ENCODE measurements at places on chromosomes 1 and 21. TPM values are rescaled to one million over a fixed set of nuclear protein-coding genes. Genes with fewer than 3 reads are reported as not detected.

GRCh38 chr1:160813215-160813614, 17.2 kb downstream of the LY9 start:
- DNase-seq = no peak

DNA sequence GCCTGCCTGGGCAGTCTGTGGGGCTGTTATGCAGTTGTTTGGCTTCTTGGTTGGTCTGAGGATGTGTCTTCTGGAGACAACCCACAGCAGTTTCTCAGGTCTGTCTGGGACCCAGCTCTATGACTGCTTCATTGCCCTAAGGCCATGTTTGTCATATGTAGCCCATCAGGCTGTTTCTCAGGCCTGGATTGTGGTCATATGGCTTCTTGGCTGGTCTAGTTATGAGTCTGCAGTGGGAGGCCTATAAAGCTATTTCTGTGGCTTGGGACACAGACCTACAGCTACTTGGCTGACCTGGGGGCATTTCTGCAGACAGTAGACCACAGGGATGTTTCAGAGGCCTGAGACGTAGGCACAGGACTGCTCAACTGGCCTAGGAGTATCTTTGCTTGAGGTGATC, 41.5 kb downstream of the CHIA start:
- DNase-seq = no peak

GRCh38 chr1:94050675-94051074, 70.3 kb downstream of the ABCA4 start:
- no peak for DNase-seq

GRCh38 chr1:15100121-15100879, 53.2 kb upstream of the TMEM51 start:
- DNase-seq = no peak

DNA sequence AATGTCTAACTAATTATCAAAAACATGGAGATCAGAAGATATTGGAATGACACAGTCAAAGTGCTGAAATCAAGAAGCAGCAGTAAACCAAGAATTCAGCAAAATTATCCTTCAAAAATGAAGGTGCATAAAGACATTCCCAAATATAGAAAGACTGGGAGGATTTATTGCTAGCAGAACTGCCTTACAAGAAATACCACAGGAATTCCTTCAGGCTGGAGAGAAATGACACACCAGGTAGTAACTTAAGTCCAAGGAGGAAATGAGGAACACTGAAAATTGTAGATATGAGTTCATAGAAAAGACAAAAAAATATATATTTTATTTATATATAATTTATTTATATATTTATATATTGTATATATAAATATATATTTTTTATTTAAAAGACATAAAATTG, 217.2 kb downstream of the RPS6KC1 start:
- DNase-seq = no peak

DNA sequence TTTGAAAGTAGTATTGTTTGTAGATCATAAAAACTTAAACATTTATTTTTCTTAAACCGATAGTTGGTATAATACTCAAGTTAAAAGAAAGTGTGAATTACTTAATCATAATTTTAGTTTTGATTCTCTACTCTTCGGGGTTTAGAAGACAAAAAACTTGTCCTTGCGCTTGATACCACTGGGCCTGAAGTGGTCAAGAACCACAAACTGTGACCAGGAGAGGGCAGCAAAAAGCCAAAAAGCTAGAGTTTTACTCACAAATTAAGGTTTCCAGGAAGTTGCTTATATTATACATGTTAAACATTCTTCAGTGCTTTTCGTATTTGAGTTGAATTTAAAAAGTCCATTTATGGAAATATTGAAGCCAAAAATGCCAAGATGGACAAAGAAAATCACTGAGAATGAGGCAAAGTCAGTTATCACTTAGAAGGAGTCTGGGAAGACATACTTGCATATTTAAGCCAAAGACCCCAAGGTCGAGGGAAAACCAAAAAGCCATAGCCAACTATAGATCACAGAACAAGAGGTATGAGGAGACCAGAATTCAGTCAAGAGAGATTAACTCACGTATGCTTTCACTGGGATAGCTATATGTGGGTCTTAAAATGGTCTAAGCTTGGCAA, 34.2 kb downstream of the EFCAB7 start:
- DNase-seq = no peak

- DNase-seq = no peak
Observed at GRCh38 chr1:30041741-30042437, 681.5 kb downstream of the MATN1 start.

The TCHH gene
- 0.13 TPM for total RNA-seq

The FOXO6 gene
- total RNA-seq = 1.7 TPM

DNA sequence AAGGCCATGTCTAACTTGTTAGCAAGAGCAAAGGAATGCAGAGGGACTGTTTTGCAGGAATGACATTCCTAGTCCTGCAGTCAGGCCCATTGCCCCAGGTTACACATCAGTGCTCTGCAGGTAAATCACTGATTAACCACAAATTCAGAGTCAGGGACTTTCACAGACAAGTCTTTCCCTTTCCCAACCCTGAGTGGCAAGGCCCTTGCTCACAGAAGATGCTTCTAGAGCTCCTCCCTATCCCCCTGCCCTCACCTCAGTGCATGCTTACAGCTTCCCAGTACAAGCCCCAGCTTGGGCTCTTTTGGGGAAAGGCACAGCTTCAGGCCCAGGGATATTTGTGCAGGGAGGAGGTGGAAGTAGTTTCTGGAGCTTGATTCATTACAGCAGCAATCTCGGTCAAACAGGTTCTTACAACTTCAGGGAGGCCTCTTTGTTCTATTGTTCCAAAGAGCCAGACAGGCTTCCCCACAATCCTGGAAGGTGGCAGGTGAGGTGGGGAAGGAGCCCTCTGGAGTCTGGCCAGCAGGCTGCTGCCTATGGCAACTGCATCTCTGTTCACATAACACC, 53.9 kb downstream of the CASQ2 start:
- no peak for DNase-seq

The SH2D1B gene
- 0.53 TPM for total RNA-seq

GRCh38 chr21:39014747-39015146, 168.5 kb downstream of the PSMG1 start:
- DNase-seq = no peak

The USF1 gene
- 58.0 TPM for total RNA-seq

DNA sequence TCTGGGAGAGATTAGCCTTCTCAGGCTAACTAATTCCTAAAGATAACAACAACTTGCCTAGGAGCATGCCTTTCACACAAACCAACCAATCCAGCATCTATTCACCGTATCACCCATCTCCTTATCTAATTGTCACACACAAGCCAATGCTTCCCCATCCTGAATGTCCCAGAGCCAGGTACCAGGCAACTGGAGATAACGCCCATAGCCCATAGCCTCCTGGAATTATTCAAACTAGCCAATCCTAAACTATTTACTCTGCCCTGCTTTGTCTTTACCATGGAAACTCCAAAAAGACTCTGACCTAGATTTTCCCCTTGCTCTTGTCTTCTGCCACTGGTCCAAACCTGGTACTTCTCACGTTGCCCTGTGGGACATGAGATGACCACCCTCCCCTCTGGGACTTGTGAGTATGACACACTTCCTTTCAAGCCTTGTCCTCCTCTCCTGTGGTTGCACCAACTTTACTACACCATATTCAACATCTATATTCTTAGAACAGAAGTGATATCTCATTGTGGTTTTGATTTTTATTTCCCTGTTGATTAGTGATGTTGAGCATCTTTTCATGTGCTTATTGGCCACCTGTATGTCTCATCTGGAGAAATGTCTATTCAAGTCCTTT, 8.8 kb upstream of the ATG4C start:
- no peak for DNase-seq

DNA sequence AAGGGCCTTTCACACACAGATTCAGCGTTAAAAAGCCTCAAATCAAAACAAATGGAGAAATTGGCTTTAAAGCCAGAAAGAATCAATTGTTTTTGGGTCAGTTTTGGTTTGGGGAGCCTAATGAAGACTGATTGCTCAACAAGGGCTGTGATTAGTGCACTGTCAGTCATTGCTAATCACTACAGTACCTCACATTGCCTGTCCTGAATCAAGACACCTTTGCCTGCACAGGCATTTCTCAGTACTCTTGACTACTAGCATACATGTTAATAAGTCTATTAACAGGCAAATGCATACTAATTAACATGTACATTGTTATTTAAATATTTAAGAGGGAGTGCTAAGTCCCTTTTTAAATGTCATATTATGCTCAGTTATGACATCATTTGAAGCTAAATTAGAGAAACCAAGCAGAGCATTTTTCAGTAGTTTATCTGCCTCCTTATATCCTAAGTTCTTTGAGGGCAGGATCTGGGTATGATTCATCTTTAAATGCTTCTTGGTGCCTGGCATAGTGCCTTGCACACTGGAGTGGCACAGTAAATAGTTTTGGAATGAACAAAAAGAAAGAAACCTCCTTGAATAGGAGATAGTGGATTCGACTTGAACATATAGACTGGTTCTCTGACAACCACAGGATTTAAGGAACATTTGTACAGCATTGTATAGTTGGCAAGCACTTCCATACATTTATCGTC, 25.8 kb upstream of the CCN1 start:
- no peak for DNase-seq

DNA sequence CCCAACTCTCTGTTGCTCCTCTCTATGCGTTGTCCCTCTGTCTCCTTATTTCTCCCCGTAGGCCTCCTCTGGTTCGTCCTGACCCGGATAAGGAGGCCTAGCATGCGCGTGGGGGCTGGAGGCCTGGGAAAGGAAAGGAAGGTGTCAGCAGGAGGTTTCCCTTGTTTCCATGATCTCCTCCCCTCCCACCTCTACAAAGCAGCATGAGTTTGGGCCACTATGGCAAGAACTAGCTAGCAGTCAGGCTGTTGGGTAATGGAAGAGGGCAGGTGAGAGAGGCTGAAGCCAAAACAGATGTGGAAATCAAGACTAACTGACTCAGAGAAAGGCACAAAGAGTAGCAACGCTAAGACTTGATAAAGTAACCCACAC, 687 bp upstream of the SEMA6C start:
- DNase-seq = no peak

DNA sequence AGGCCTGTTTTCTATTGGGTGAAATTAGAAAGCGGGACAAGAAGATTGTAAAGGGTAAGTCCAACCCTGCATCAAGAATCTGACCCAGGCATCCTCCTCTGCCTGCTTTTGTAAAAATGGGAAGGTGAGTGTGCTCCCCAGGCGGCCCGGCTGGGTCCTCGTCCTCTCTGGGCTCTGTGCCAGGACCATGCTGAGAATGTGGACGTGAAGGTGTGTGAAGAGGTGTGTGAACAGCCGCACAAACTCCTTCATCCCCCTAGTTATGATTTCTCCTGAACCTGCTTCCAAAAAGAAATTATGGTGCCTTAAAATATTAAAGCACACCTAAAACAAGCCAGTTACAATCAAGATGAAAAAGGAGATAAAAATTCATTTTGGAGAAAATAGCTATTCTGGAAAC, 185.7 kb downstream of the IGSF21 start:
- no peak for DNase-seq

The SLC25A34 gene
- total RNA-seq = 1.6 TPM

The PTPRF gene
- total RNA-seq = 180 TPM

The TCHHL1 gene
- not detected for total RNA-seq

DNA sequence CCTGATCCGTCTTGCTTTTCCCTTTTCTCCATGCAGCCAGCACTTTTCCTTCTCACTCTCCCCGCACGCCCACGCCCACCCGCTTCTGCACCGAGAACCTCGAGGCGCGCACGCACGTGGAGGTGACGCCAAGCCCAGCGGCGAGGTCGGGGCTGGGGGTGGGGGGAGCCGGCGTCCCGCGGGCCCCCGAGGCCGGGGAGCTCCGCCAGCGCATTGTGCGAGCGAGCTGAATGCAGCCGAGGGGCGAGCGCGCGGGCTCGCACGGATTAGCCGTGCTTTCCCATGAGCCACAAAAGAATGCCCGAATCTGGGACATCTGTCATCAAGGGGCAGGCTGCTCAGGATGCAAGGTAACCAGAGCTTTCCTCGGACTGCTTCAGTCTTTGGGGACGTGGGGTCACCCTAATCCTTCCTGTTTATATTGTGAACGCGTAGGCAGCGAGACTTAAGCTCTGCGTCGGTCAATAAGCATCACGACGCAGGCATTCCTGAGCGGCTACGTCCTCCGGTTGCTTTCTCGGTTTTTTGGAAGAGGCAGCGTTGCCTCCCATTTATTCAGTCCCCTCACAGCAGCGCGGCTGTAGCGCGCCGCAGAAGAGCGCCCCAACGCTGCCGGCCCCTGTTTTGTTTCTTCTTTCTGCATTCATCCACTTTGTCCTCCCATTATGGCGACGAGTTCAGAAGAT, 67.3 kb upstream of the AKT3 start:
- DNase-seq = peak; percentile 61

- DNase-seq = peak; percentile 73
Observed at GRCh38 chr21:31343680-31344480, at the start of gene TIAM1. Gene TIAM1, minus strand, starts transcription at chr21:31344261. Its CDS starts 77,289 bp downstream, at chr21:31266972.

DNA sequence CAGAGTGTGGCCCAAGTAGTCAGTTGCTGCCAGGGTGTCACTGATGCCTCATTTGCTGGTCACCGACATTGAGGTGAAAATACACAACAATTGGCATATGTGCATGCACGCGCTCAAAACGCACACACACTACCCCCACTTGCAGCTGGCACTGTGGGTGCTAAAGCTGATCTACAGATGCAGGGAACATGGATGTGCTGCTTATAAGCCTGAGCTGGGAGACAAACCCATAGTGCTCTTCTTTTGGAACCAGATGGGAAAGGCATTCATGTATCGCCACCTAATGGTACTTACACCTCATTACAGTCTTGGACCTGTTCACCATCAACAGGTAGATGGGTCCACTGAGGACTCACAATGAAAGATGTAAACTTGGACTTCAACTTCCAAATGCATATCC, 70.3 kb upstream of the CAMK1G start:
- DNase-seq = no peak

DNA sequence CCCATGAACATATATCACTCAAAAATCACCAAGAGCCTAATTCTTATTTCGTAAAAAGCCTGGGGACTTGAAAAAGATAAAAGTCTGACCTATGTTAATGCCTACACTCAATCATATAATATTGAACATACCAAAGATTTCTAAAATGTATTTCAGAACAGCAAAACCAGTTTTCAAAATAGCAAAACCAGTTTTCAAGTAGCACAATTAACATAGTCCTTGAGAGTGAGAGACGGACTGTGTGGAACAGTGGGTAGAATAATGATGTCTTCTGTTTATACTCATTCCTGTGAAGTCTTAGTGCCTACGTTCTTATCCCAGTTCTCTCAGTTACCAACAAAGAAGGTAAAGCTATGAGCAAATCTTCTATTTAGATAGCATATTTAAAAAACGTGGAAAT, 22.3 kb upstream of the RGS2 start:
- no peak for DNase-seq

The OXCT2 gene
- 8.5 TPM for total RNA-seq

DNA sequence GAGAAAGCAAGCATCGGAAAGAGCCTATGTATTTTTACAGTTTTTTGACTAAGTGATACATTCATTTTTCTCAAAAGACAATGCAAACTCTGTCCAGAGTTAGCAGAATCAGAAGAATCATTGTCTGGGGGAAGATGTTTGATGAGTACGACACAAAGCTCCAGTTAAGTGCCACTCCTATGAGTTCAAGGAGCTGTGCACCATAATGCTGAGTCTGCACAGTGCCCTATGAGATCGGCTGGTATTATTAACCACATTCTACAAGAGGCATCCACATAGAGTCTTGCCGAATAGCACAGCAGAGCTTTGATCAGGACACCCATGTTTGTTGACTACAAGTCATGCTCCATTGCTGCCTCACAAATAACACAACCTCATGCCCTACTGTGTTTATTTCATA, 54.9 kb upstream of the RAP1GAP start:
- no peak for DNase-seq

The HSF2BP gene
- total RNA-seq = 1.8 TPM

- DNase-seq = peak; percentile 73
Observed at GRCh38 chr1:9539829-9540550, 725 bp downstream of the SLC25A33 start.

All from sciatic nerve (tissue), 2 donors.